ENCODE measurements at places on chromosomes 6 and 20.

DNA sequence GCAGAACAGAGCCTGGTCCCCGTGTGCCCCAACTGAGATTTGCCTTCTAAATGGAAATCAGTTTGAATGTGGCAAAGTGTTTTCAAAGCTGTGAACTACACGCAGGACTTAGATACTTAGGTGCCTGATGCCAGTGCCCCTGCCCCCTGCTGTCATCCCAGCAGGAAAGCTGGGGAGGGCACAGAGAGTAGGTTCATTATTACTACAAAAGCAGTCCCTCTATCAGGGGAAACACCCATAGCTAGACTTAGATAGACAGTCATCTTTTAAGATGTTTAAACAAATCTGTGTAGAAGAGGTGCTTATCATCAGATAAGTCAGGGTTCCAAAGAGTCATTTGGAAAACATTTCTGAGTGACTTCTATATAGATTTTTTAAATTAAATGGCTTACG, 155.0 kb upstream of the SNX9 start:
- no peak for DNase-seq

DNA sequence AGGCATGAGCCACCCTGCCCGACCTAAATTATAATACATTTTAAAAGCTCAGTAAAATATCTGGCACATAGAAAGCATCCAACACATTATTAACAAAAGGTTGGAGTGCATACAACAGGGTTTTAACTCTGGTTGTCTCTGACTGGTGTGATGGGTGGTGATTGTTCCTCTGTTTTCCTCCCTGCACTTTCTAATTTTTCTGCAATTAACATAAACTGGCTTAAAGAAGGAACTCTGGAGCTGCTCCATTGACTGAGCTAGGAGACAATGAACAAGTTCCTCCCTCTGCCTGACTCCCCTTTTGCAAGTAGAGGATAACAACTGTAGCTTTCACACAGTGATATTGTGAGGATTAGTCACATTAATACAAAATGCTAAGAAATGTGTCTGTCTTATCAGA, 48.5 kb upstream of the SIRPG start:
- DNase-seq, result no peak

DNA sequence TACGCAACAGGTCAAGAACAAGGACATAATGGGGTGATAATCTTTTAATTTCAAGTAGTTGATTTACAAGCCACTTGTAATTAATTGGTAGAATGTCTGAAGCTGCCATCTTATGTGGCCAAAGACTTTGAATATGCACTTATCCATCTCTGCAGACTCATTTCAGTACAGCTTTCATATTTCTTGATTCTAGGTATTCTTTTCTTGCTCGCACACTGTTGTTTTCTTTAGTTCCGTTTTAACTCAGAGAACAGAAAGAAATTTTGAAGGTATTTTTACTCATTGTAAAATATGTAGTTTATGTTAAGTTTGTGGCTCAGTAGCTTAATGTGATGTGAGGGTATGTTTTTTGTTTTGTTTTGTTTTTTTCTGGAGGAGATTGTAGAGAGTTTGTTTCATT, 73.9 kb downstream of the UBR2 start:
- no peak for DNase-seq

GRCh38 chr6:153001767-153002612, 519 bp downstream of the MTRF1L start:
- peak; percentile 14 for DNase-seq

- peak; percentile 89 for DNase-seq
Measured at GRCh38 chr6:46491201-46491627, at the start of gene RCAN2. Gene RCAN2, minus strand, starts transcription at chr6:46491449.

GRCh38 chr6:35376281-35376680, 33.9 kb downstream of the PPARD start:
- DNase-seq, result no peak

GRCh38 chr20:17023036-17023435, 203.8 kb upstream of the PCSK2 start:
- no peak for DNase-seq

DNA sequence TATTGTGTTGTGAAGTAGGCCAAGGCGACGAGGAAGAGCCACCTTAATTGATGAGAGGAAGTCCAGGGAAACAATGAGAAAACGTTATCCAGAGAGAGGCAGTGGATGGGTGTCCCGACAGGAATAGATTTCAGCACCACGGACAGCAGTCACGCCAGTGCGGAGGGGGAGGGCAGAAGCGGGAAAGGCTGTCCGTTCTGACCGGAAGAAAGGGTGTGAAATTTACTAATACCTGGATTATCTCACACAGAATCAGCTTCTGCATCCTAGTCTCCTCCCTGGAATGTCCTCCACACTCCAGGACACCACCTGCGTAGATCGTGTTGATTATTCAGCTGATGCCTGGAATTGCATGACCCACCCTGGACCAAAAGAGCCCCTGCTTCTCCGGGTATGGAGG, 7.4 kb upstream of the BPIFA3 start:
- peak; percentile 86 for DNase-seq

GRCh38 chr20:34940081-34940481, 15.5 kb downstream of the GSS start:
- no peak for DNase-seq

- no peak for DNase-seq
Measured at GRCh38 chr20:44644230-44644617, 7.3 kb downstream of the ADA start.

DNA sequence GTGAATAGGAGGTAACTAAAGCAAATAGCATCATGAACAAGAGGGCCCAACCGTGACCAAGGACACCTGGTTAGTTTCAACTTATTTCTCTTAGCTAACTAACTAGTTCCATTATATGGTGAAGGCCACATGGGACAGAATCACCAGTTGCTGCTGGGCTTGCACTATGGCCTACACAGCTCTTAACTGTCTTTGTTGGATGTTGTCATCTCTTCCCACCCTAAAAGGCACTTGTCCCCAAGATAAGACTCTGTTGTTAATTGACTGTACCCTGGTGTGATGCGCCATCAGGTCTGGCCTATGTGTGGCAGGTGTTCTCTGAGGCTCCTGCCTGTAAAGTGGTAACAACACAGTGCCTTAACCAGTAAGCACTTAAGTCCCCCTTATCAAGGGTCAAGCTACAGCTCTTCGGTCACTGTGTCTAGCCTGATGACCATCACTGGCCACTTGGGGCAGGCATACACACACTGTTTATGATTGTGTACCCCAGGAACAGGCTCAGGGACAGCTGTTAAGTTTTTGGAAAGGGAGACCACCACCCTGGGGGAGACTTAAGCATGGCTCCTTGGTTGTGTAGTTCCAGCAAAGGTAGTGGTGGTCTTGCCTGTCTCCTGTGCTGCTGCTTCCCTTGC, 51.2 kb downstream of the CHD6 start:
- DNase-seq, result no peak

DNA sequence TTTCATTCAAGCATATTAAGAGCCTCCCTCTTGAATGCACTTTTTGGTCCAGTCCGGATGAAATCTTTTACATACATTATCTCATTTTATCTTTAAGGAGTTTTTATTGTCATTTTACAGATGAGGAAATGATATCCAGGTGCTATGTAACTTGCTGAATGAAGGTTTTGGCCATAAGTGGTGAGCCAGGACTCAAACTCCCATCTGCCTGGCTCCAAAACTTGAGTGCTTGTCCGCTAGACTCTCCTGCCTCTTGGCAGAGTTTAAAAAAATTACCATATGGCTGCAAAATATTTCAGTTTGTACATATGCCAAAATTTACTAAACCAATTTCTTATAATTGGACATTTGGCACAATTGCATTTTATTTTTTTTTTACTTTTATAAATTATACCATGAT, 12.2 kb downstream of the PDRG1 start:
- no peak for DNase-seq

GRCh38 chr6:106055489-106055888, 30.6 kb upstream of the PRDM1 start:
- no peak for DNase-seq

GRCh38 chr6:25462235-25462897, 183.2 kb downstream of the CARMIL1 start:
- DNase-seq, result no peak

DNA sequence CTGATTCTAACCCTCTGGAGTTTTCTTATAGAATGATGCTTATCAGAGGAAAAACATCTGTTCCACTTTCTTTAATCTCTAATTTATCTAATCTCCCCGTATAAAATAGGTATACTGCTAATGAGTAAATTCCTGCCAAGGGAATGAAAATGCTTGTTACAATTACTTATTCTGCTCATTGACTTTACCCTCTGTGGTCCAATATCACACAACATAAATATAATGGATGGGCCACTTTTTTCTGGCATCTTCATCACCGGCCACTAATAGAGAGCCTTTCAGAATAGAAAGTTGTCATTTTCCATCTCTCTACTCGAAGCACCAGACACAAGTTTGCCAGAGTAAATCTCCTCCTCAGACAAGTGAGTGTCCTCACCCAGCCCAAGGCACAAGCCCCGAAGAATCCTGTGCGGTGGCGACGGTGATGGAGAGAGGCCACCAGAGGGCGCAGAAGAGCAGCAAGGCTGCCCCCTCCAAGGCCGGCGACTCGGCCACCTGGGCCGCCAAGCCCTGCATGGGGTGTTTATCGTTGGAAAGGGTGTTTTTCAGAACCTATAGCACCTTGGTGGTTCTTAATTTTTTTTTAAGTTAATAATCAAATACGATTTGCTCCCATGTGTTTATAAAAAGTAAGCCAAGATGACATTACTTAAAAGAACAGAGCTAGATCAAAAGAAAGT, 212.9 kb upstream of the ARID1B start:
- DNase-seq, result peak; percentile 93

GRCh38 chr20:61135968-61136367, 116.1 kb upstream of the CDH4 start:
- DNase-seq, result no peak

- peak; percentile 51 for DNase-seq
Measured at GRCh38 chr6:105087571-105088211, 92.1 kb downstream of the POPDC3 start.

DNA sequence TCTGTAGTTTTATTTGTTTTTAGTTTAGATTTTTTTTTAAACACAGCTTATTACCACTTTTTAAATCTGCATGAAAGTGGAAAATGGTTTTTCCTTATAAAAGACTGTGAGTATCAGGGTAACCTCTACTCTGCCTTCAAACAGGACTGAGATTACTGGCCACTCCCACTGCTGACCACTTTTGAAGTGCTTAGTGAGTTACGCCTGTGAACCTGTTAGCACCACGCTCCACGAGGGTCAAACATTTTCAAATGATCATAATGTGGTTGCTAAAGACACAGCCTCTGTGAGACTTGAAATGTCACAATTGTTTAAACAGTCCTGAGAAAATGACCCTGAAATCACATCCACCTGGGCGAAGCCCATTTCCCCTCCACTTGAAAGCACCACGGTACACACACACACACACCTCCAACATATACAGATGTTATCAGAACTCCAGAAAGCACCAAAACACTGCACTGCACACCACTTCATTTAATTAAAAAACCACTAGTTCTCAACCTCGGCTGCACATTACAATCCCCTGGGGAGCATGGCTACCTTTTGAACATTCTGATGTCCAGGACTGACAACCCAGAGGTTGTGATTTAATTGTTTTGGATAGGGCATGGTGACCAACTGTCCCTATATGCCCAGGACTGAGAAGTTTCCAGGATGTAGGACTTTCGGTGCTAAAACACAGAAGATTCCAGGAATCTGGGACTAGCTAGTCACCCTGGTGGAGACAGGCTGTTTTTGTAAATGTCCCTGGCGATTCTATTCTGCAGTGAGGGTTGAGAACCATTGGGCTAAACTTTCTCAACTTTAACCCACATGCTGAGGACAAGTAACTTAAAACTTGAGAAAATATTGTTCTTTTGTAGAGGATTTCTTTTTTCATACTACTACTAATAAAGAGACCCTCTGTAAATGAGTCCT, 176.4 kb upstream of the MYLIP start:
- DNase-seq, result peak; percentile 39

DNA sequence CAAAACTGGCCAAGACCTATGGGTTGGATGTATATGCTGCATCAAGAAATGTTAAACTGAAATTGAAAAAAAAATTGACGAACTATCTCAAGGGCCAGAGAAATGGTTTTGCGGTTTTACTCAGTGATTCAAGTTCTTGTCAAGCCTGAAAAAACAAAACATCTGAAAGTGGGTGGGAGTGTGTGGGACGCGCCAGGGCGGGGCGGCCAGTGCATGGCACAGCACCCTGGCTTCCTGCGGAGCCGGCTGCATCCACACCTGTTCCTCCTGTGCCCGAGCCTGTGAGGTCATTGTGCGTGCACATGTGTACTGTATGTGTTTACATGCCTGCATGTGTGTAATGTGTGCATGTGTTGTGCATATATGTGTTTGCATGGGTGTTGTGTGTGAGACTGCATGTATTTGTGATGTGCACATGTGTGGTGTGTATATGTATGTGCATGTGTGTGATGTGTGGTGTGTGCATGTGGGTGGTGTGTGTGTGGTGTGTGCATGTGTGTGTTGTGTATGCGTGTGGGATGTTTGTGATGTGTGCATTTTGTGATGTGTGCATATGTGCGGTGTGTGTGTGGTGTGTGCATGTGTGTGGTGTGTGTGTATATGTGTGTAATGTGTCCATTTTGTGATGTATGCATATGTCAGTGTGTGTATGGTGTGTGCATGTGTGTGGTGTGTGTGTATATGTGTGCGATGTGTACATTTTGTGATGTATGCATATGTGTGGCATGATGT, 59.8 kb downstream of the CDH4 start:
- no peak for DNase-seq

DNA sequence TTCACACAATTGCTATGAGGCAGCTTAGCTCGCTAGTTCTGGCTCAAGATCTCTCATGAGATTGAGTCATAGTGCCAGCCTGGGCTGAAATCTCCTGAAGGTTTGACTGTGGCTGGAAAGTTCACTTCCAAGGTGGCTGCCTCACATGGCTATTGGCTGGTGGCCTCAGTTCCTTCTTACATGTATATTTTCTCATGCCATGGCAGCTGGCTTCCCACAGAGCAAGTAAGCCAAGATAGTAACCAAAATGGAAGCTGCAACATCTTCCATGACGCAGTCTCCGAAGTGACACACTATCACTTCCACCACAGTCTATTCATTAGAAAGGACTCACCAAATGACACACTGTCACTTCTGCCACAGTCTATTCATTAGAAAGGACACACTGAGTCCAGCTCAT, 160.4 kb upstream of the PRDM1 start:
- DNase-seq, result no peak

GRCh38 chr20:16125816-16126215, 447.4 kb downstream of the KIF16B start:
- no peak for DNase-seq

- no peak for DNase-seq
Measured at GRCh38 chr6:168170841-168171601, 92.0 kb upstream of the FRMD1 start.
